LHCN-M2 (cell line): ENCODE measurements at places on chromosomes 13 and 19.
A peak's percentile ranks its signal among the peaks of the same experiment; 100 is the strongest.

DNA sequence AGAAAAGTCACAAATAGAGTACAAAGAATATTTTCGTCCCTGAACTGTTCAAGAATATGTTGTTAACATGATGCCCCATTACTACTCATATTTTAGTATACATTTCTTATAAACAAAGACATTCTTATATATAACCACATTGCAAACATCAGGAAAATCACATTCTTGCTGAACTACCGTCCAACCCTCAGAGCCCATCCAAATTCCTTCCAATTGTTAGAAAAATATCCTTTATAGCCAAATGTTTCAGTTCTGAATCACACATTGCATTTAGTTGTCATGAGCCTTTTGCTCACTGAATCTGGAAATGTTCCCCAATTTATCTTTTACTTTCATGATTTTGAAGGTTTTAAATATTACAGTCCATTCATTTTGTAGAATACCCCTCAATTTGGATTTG, 467.8 kb upstream of the ARGLU1 start:
- DNase-seq, result no peak

GRCh38 chr13:44660050-44660449, 83.9 kb upstream of the TSC22D1 start:
- DNase-seq, result peak; percentile 61

GRCh38 chr13:70339738-70340137, 231.5 kb upstream of the KLHL1 start:
- DNase-seq, result no peak

DNA sequence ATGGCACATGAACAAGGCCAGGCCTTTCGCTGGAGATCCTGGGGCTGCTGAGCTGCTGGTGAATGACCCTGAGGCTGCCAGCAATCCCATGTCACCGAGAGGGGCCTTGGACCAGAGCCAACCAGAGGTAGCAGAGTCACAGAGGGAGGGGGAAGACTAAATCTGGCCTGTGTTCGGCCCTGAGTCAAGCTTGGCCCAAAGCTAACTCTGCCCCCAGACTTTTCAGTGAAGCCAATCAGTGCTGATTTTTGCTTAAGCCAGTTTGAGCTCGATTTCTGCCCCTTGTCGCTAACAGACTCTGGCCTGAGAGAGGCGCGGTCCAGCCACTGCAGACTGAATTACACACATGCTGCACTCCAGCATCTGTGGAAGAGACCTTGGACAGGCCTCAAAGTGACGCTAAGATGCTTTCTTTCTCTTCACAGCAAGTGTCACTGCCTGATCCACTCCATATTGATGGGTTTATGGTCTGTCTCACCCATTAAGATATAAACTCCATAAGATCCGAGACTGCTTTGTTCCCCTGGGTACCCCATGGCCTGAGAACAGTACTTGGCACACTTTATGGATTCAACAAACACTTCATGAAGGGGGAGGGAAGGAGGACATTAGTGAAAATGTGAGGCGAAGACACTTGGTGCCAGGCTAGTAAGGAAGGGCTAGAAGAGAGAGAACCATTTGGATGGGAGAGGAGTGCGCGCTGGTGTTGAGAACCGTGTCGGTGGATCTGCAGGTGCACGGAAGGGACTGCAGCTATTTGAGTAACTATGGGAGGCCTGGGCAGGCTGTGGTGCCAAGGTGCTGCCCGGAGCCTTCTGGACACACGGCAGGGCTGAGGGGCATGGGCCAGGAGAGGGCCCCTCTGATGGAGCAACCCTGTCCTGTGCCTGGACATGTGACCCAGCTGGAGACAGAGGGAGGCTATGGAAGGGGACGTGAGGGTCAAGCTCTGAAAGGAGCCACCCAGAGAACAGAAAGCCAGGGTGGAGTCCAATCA, 17.6 kb downstream of the RANBP3 start:
- no peak for DNase-seq

- DNase-seq, result peak; percentile 93
Observed at GRCh38 chr13:93249364-93250306, 23.0 kb downstream of the GPC6 start.

- DNase-seq, result no peak
Observed at GRCh38 chr19:3463714-3464586, 16.4 kb downstream of the SMIM24 start.

DNA sequence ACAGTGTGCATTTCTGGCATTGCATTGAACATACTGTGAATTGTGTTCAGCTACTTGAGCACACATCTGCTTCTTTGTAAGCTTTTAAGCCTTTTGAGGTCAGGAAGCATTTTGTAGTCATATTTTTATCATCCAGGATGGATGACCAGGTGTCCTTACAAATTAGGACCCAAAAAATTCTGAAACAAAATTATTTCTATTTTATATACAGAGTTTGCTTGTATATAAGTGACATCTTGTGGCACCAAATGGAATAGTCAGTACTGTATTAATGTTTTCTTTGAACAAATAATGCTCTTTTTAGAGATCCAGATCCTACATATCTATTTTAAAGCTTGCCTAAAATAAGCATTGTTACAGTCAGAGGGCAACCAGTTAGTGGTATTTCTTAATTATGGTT, 9.5 kb upstream of the SUPT20H start:
- DNase-seq, result peak; percentile 20

DNA sequence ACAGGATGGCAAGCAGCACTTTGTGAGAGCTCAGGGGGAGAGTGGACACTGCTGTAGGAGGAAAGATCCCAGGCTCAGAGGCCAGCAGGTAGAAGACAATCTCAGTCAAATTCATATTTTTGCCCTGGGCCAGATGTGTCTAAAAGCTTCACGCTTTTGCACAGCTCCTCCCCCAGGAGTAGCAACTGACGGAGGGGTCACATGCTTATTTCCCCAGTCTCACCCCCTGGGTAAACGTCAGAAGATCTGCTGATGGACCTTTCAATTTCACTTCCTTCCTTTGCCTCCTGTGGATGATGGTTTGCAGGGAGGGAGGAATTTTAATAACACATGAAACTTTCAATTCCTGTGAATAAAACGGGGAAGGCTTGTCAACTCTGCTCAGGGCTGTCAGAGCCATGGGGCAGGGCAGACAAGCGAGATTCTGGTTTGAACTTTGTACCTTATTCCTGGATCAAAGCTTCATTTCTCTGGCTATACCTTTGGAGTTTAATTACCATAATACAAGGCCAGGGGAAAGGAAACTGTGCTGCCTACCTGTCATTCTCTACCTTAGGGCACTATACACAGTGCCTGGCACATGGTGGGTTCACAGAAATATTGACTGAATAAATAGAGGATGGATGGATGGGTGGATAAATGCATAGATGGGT, 41.0 kb downstream of the POU4F1 start:
- DNase-seq, result no peak

- peak; percentile 9 for DNase-seq
Observed at GRCh38 chr19:15702534-15702930, 25.3 kb upstream of the OR10H2 start.

DNA sequence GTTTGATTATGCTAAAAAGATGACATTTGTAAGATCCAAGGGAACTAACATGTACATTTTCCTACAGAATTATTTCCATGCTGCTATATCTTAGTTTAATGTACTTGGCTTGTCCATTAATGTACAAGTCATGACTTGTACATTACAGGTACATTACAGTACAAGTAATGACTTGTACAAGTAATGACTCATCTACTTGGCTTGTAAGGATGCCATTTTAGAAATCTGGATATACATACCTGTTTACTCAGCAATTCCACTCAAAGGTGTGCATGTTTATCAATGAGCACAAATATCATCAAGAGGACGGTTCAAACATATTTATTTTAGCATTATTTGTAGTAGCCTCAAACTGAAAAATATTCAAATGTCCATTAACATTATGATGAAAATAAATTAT, 87.0 kb upstream of the TRPC4 start:
- no peak for DNase-seq

GRCh38 chr13:75021151-75021550, 460.8 kb downstream of the TBC1D4 start:
- DNase-seq, result no peak

- DNase-seq, result peak; percentile 51
Observed at GRCh38 chr13:94369972-94370436, 109.5 kb downstream of the DCT start.
